ENCODE measurements at places on chromosomes 11 and 22.

- peak; percentile 8 for DNase-seq
These were observed 328.1 kb upstream of the MPPED2 start for GRCh38 chr11:30914143-30914762.

DNA sequence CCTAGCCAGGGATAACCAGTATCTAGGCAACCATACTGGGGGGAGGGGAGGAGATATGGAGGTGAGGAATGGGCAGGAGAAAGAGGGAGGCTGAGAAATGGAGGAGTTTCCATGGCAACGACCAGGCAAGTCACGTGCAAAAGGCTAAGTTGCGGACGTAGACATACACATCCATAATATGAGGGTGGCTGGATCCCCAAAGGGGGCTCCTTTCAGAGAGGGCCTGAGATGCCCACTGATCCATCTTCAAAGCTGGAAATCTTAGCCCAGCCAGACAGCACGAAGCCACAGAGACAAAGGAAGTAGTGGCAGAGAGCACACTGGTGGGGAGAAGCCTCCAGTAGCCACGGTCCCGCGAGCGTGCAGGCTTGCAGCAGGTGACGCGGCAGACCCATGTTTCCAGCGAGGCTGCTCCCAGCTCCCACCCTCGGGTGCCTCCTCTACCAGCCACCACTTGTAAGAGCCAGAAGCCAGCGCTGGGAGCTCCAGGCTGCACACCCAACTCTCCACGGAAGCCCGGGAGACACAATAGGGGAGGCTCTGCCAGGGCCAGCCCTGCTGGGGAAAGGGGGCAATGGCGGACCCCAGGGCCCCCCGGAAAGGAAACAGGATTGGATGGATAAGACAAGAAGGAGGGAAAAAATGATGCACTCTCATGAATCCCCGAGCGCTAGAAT, 938 bp downstream of the FXYD6 start:
- DNase-seq, result no peak

GRCh38 chr11:23778971-23779370, 717.9 kb upstream of the LUZP2 start:
- no peak for DNase-seq

DNA sequence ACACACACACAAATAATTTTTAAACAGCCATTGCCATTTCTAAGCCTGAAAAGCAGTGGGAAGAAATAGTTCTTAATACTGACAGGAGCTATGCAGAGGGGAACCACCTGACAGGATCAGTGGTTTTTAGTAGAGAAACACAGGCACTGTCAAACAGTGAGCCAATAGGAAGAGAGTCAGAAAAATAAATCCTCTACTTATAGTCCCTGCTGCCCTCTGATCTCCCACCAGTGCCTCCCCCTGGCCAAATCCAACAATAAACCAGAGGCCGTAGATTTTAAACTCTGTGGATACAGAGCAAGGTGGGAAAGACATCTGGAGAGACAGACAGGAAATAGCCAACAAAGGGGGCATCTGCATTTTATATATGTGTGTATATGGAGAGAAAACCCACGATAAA, 7.9 kb upstream of the OR56B4 start:
- no peak for DNase-seq

GRCh38 chr11:11253497-11253896, 99.6 kb downstream of the CSNK2A3 start:
- DNase-seq, result no peak

- DNase-seq, result no peak
These were observed 65.9 kb downstream of the ADAMTS15 start for GRCh38 chr11:130514316-130514715.

GRCh38 chr11:59574467-59574866, 41.1 kb downstream of the OSBP start:
- DNase-seq, result no peak

DNA sequence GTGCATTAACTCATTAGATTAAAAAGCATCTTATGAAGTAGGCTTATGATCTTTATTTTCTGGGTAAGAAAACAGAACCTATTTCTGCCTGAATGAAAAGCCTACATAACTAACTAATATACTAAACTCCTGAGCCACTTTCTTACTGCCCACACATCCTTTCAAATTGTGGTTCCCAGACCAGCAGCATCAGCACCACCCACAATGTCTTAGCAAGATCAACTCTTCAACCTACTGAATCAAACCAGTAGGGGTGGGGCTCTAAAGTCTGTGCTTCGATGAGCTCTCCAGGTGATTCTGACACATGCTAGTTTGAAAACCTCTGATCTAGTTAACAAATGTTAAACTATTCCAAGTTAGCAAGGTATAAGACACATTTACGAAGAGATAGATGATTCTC, 462.4 kb downstream of the DLG2 start:
- no peak for DNase-seq

- DNase-seq, result no peak
These were observed 14.9 kb upstream of the TSKU start for GRCh38 chr11:76768088-76768908.

DNA sequence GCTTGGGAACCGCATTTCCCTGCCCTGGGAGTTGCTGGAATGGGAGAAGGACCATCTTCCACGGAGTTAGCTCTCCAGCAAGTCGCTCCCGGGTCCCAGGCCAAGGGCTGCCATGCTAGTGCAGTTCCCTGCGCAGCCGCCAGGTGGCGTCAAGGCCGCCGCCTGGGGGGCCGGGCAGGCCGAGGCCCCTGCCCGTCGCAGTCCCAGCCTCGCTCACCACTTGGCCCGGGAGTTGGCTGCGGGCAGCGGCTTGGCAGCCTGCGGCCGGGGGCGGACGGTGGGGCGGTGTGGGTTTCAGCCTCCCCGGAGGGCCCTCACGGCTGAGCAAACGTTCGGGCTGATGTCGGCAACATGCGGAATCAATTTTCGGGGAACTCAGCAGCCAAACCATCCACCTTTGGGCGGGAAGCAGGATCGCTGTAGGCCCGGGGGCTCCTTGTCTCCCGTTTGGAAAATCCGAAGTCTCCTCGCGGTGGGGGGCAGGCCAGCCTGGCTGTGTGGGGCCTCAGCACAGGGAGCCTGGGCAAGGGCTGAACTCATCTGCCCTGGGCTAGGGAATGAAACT, 415.1 kb downstream of the SOX6 start:
- DNase-seq, result peak; percentile 11

DNA sequence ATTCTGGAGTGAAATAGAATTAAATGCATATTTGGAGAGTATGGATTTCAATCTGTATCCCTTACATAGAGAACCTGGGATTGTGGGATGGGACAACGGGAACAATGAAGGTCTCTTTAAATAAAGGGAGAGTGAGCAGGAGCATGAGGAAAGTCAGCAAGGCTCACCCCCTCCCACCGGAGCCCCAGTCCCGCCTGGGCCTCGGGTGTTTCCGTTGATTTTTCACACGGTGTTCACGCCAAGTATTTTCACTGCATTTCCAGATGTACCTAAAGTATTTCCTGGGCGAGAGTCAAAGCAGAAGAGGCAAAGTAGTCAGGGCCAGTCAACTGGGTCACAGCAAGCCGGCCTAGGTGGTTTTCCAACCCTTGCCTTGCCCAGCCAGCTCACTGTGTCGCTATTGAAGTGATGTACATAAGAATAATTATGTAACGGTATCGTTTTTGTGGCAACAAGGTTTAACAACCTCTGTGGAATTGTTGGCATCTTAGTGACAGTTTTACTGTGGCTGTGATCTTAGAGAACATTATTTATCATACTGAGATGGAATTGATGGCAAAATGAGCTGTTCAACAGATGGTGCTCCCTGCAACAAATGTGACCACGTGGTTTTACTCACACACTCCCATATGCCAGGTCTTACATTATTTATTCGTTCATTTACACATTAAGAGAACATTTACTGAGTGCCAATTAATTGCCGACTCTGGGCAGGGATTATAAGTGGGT, 177.3 kb downstream of the ADAMTS15 start:
- no peak for DNase-seq

- no peak for DNase-seq
These were observed 49.8 kb downstream of the DCUN1D5 start for GRCh38 chr11:103042161-103042560.

- peak; percentile 60 for DNase-seq
These were observed 147.6 kb downstream of the ME3 start for GRCh38 chr11:86524620-86525352.

- peak; percentile 80 for DNase-seq
These were observed 72.5 kb downstream of the PACS1 start for GRCh38 chr11:66142370-66143263.

GRCh38 chr22:47065756-47066615, 303.5 kb downstream of the TBC1D22A start:
- no peak for DNase-seq

DNA sequence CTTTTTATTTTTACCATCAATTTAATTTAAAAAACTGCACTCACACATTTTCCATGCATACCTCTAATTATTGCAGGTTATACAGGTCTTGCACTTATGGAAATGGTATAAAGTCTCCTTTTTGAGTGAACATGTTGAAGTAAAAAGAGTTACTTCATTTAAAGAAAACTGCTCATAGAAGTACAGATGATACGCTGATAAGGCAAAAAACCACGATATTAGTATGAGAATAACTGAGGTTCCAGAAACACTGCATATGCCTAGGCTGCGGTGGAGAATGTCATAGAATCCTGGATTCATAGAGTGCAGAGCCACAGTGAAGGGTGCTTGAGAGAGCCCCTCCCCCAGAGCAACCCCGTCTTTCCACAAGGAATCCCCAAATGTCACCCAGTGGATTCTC, 175.8 kb downstream of the BCR start:
- DNase-seq, result no peak

DNA sequence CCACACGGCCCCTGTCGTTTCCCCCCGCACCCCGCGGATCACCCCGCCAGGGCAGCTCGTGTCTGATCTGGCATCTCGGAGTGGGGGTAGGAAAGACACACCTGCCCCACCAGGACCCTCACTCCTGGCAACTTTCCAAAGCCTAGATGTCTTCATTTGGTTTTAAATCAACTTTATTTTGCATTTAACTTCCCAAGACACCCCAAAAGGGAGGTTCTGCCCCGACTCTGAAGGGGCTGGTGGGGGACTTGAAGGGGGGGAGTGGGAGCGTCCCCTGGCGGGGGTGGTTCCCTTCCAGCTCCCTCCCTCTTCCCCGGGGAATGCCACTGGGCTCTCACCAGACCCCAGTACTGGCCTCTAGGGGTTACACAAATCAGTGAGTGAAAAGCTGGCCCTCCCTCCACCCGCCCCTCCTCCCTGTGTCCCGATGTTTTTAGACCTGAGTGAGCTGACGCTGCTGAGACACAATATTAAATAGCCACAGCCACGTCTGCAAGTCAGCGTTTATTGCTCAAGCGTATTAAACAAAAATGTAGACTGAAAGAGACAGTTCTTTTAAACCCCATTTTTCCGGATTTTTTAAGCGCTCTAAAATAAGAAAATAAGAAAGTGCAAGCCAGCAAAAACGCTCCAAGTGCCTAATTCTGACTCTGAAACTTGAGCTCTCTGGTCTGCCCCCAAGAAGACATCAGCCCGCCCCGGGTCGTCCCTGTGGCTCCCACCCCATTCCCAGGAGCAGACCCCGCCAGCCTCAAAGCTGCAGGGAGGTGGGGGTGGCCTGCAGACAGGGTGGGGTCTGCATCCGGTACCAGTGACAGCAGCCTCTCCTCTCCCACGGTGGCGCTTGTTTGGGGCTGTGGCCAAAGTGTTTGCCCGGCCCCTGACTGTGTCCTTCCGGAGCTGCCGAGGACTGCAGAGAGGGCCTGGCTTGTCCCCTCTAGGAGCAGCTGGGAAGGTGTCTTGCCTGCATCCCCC, 1.1 kb upstream of the TTLL8 start:
- DNase-seq, result peak; percentile 18

GRCh38 chr22:44256085-44256484, 56.7 kb downstream of the SHISAL1 start:
- no peak for DNase-seq

DNA sequence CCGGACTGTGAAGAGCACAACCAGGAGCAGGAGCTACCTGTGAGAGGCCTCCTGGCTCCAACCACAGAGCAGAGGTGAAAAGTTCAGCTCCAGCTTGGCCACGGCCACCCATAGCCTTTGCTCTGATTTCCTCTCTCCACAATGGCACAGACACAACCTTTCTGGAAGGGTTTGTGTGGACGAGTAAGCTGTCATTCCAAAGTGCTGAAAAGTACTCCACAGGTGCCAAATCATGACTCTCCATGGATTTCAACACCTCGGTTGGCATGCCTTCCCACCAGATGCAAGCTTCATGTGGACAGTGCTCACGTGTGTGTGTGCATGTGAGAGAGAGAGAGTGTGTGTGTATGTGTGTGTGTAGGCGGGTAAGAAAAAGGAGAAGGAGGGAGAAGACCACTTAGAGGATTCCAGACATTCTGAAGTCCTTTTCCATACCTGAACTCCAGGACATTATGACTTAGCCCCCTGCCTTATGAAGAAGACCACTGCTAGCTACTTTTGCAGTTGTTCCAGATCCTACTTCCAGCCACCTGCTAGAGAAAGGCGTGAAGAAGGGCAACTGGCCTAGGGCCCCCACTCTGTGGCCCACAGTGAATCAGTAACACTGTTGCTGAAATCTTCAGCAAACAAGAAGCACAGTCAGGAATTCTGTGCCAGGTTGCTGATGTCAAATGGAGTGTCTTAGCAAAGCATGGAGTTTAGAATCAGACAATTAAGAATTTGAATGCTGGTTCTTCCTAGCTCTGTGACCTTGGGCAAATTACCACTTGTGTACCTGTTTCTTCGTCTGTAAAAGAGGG, 13.9 kb upstream of the NAV2 start:
- no peak for DNase-seq

DNA sequence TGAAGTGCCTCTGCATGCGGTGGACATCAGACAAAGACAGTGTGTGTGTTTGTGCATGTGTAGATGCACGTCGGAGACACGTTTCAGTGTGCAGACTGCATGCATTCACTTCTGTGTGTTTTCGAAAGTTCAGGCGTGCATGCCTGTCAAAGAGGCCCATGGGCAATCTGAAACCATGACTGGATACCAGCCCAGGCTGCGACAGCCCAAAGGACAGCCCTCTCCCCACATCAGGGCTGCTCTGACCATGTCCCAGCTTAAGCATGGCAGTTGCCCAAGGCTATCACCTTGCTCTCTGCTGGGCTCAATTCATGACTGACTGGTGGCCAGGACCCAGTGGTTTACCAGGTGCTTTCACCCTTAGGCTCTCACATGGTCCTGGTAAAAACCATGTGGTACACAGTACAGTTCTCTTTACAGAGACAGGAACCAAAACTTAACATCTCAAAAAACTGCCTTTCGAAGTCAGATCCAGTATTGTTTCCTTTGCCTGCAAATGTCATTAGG, 423.7 kb upstream of the CADM1 start:
- no peak for DNase-seq

DNA sequence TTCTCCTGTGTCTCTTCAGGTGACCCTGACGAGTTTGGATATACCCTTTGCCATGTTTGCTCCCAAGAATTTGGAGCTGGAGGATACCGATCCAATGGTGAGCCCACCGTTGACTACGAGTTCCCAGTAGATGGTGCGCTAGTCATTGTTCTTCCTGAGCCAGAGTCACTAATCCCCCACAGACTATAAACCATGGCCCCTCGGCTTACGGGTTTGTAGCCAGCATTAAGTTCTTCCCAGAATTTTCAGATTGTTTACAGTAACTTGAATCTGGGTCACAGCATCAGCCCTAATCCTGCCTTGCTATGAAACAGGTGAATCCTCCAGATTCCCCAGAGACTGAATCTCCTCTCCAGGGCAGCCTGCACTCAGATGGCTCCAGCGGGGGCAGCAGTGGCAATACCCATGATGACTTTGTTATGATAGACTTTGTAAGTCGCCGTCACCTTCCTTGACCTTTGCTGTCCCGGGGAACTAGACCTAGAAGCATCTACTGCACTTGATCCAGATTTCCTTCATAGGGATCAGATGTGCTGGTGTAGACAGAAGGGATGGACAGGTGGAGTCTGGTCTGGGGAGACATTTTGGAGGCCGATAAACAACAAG, 31.8 kb downstream of the ARHGAP1 start:
- DNase-seq, result no peak

Data from HTR-8/SVneo (cell line).